ENCODE measurements at places on chromosomes 11 and 22.
A peak's percentile ranks its signal among the peaks of the same experiment; 100 is the strongest.

DNA sequence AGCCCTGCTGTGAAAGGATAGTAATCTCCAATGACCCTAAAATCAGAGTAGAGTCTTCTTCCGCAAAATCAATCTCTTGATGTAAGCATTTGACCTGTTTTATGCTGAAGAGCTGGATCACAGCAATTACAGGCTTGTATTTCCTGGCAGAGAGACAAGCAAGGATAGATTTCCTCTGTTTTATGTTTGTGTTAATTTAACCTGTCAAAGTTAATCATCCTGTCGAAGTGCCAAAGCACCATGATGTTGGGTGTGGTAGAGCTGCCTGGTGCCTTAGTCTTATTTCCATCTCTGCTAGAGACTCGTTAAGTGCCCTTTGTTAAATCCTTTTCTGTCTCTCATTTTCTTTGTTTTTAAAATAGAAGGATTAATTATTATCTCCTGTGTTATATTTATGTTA, 248.1 kb downstream of the CNTN5 start:
- DNase-seq: peak; percentile 67

DNA sequence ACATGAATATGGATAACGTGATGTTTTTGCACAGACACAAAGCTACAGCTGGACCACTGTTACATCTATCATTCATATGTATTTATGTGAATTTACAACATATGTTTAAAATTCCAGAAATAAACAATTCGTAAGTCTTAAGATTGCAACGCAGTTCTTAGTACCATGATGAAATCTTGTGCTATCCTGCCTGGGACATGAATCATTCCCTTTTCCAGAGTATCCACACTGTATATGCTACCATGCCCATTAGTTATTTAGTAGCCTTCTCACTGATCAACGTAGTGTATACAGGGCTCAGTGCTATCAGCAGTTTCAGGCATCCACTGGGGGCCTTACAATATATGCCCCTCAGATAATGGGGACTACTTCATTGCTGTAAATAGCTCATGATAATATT, 4.3 kb downstream of the ATL3 start:
- no peak for DNase-seq

GRCh38 chr22:46911346-46911745, 148.9 kb downstream of the TBC1D22A start:
- no peak for DNase-seq

- no peak for DNase-seq
Measured at GRCh38 chr11:76801736-76802135, 18.6 kb downstream of the TSKU start.

- DNase-seq: no peak
Measured at GRCh38 chr11:8249482-8249881, 14.2 kb downstream of the LMO1 start.

DNA sequence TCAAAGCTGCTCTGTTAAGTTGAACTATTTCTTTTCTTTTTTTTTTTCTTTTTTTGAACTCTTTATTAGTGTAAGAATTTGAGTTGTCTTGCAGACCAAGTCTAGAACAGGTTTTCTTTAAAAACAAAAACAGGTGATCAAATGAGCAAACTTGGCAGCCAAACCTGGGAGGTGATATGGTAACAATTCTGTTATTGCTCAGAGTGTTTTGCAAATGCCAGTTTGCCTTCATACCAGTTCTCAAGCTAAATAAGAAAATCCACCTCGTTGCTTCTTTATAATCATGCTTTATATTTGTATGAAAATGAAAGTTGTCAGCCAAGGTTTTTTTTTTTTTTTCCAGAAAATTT, 76.9 kb downstream of the DEPDC5 start:
- DNase-seq: no peak

DNA sequence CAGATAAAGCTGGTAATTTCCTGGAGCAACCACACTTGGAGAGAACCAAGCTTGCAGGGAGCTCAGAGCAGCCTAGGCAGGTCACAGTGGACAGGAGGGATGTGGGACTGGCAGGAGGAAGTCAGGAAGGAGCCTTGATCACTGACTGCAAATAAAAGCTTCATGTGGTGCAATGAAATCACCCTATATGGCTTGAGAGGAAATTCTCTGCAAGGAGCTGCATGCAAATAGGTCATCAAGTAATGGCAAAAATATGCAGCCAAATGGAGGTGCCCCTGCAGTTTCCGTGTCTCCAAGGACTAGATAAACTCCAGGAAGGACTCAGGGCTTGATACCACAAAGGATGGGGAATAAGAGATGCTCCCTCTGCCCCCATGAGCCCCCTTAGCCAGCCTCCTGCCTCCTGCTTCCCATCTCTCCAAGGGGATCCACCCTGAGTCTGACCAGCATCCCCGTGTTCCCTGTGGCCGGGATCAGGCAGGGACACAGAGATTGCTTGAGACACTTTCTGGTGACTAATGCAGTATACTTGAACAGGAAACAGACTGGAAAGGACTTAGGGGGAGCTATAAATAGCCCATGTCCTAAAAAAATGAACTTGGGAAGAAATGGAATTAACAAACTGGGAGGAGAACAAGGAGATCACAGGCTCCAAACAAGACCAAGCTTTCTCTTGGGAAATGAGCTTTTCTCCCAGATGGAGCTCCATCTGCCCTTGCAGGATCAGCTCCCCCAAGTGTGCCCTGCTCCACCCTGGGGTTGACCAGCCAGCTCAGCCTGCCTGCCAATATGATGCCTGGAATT, 23.9 kb upstream of the MICAL2 start:
- DNase-seq: no peak

DNA sequence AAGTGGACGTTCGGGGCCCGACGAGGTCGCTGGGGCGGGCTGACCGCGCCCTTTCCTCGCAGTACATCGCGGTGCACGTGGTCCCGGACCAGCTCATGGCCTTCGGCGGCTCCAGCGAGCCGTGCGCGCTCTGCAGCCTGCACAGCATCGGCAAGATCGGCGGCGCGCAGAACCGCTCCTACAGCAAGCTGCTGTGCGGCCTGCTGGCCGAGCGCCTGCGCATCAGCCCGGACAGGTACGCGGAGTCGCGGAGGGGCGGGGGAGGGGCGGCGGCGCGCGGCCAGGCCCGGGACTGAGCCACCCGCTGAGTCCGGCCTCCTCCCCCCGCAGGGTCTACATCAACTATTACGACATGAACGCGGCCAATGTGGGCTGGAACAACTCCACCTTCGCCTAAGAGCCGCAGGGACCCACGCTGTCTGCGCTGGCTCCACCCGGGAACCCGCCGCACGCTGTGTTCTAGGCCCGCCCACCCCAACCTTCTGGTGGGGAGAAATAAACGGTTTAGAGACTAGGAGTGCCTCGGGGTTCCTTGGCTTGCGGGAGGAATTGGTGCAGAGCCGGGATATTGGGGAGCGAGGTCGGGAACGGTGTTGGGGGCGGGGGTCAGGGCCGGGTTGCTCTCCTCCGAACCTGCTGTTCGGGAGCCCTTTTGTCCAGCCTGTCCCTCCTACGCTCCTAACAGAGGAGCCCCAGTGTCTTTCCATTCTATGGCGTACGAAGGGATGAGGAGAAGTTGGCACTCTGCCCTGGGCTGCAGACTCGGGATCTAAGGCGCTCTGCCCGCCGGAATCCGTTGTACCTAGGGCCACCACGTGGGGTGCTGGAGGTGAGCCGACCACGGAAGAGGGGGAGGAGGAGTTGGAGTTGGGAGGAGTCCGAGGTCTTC, 771 bp downstream of the MIF start:
- no peak for DNase-seq

GRCh38 chr11:73752216-73752867, 8.5 kb downstream of the RAB6A start:
- no peak for DNase-seq

GRCh38 chr22:23180301-23180892, at the start of gene BCR:
BCR (plus strand) TSS chr22:23180509; CDS start chr22:23180961, 452 bp downstream.
- no peak for DNase-seq

- no peak for DNase-seq
Measured at GRCh38 chr22:49865156-49865555, 11.5 kb downstream of the ZBED4 start.

DNA sequence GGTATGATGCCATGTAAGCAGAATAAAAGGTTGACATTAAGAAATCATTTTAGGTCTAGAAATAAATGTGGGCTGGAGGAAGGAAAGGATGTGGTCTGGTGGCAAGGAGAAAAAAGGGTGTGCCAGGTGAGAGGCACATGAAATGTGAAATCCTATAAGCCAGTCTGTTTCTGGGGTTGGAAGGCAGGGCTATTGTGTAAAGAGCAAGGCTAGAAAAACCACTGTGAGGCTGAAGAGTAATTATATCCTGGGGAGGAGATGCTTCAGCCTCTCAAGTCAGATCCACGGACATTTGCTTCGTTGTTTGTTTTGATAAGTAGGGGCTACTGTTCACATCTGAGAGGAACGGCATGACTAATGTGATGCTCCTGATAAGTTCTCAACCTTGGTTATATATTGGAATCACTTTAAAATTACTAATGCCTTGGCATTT, 77.5 kb upstream of the CTSC start:
- DNase-seq: no peak

DNA sequence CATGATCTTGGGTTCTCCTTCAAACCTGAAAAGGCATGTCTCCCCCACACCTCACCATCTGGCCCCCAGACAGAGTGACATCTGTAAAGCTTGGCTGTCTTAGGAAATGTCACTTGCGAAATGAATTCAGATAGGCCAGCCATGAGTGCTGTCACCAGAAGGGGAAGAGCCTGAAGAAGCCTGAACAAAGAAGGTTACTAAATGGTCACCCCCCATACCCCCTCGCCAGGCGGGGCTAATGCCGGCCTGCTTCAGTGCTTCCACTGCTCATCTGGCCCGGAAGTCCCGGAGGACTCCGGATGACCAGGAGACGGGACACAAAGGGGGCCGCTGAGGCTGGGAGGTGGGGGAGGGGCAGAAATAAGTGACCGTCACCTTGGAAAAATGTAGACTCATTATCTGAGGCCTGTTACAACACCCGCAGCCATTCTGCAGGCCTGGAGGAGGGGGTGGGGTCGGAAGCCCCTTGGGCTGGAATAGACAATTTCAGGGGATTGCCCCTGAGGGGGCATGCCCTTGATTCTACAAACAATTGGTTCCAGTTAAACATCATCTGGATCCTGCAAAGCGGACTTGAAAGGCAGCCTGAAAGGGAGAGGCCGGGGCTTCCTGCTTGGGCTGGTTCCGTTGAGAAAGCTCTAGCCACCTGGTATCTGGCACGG, 43.2 kb downstream of the NAT10 start:
- DNase-seq: no peak

DNA sequence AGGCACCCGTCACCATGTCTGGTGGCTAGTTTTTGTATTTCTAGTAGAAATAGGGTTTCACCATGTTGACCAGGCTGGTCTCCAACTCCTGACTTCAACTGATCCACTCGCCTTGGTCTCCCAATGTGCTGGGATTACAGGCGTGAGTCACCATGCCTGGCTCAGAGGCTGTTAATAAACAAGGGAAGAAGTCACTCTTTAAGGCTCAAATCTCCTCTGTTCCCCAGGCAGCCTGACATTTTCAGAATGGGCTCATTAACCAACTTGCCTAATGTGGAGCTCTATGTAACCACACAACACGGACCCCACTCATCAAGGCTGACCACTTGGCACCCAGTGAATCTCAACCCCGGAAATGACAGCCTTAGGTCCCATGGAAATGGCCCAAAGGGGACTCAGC, 24.1 kb downstream of the APOL3 start:
- no peak for DNase-seq

DNA sequence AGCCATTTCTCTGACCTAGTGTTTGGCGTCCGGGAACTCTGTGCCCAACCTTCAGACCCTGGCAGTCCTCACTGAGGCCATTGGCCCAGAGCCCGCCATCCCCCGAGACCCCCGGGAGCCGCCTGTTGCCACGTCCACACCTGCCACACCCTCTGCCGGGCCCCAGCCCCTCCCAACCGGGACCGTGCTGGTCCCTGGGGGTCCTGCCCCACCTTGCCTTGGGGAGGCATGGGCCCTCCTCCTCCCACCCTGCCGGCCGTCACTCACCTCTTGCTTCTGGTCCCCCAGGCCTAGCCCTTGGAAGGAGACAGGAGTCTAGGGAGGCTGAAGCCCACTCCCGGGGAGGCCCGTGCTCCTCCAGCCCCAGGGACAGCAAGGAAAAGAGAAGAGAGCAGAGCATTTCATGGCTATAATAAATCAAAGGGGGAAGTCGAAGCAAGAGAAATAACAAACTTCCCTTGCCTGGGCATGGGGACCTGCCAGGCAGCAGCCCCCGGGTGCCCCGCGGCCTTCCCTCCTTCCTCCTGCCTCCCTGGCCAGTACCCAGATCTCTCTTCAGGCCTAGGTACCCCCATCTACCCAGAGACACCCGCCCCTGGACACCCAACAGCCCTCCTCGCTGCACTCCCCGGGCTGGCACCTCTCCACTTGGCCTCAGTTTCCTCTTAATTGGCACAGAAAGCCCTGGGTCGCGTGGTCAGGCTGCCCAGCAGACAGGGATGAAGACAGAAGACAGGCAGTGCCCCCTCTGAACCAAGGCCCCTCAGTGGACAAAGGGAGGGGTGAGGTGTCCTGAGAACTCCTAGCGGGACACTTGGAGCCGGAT, 13.0 kb upstream of the SLC39A13 start:
- DNase-seq: no peak

- DNase-seq: no peak
Measured at GRCh38 chr22:48045369-48045768, 1282.9 kb downstream of the TBC1D22A start.

- DNase-seq: no peak
Measured at GRCh38 chr11:80307676-80308075, 866.8 kb upstream of the TENM4 start.

GRCh38 chr11:73383249-73384124, 7.3 kb downstream of the RELT start:
- no peak for DNase-seq

GRCh38 chr22:21108379-21109115, 62.8 kb downstream of the LRRC74B start:
- DNase-seq: no peak

DNA sequence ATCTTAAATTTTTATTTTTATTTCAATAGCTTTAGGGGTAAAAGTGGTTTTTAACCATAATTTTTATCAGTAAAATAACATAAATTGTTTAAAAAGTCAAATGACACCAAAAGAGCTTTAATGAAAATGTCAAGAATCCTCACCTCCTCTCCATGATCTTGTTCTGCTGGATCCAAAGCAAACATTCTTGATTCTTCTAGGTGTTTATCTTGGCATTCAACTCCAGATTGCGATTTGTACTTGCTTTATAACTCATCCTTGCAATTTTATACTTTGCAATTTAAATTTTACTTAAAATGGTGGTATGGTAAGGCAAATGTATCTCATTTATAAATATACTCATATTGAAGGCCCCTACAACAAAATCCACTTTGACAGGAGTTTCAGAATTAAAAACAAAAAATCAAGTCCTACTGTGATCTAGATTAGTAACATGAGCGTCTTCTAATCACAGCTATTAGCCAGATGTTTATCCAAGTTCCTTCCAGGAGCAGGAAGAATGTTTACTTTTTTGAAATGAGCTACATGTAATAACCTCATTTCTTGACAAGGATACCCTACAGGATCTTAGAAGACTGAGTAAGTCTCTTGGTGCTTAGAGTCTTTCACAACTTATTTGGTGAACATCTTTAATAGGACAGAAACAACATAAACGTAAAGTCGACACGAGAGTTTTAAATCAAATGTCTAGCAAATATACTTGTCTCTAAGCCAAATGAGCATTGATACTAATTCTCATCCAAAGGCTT, 72.4 kb upstream of the CARD18 start:
- no peak for DNase-seq
